NCI-H524 (cell line): ENCODE measurements at places on chromosomes 2 and 18.

GRCh38 chr2:31066551-31066950 lies 71.7 kb downstream of the GALNT14 start:
- DNase-seq, result no peak

DNA sequence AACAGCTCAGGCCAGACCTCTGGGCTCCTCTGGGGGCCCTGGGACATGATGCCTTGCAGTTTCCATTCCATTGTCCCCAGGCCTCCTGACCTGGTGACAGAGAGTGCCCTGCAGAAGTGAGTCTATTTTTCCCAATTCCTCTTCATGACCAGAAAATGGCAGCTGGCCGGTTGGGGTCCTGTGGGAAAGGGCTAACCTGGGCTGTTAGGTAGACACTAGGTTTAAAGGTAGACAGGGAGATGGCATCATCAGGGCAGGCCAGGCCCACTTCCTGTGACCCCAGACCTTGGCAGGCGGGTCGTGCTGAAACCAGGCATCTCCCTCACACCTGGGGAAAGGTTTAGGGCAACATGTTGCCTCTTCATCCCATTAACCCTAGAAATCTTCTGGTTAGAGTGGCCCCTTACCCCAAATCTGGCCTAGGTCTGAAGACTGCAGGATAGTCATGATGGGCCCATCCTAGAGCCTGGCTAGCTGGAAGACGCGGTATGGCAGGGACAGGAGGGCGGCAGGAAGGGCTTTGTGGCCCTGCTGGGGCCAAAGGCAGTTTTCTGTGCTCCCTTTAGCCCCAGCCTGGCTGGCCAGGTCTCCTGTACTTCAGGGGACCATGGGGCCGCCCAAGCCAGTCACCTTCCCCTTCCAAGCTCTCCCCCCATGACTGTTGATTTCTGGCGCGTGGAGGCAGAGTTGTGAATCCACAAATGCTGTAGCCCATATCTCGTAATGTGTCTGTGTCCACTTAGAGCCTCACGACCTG lies 10.1 kb downstream of the POMC start:
- DNase-seq, result no peak

DNA sequence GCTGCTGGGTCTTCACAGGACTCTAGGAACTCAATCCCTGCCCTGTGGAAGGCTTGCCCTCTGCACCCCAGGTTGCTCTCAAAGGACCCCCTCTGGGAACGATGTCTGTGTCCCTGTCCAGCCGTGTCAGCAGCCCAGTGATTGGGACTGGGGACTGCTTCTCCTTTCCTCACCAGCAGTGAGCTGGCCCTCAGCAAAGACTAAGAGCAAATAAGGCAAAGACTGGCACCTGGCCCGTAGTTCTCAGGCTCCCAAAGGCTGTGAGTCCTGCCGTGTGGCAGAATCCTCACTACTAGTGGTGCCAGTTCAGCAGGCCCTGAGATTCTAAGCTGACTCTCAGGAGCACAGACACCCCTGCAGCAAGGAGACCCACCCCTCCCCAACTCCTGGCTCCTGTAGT lies 47.8 kb downstream of the TMEM163 start:
- DNase-seq, result peak; percentile 35

GRCh38 chr2:117232305-117232704 lies 582.2 kb upstream of the DDX18 start:
- no peak for DNase-seq

- DNase-seq, result no peak
These were observed 66.0 kb downstream of the TCF4 start for GRCh38 chr18:55522011-55522410.

GRCh38 chr2:54995553-54995952 lies 54.7 kb downstream of the RTN4 start:
- no peak for DNase-seq

DNA sequence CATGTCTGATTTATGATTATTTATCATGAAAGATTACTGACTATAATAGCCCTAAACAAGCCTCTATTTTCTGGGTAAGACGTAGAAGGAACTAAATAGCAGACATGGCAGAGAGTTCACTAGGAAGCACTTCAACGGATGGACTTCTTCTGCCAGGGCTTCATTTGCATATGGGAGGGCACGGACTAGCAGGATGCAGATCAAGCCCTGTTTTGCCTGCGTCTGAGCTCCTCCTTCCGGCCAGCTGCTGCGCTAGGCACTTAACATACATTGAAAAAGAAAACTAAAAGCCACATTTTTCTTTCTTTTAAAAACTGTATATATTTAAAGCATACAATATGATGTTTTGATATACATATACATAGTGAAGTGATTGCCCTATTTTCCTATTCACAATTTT lies 340.0 kb upstream of the MEX3C start:
- DNase-seq, result peak; percentile 59

DNA sequence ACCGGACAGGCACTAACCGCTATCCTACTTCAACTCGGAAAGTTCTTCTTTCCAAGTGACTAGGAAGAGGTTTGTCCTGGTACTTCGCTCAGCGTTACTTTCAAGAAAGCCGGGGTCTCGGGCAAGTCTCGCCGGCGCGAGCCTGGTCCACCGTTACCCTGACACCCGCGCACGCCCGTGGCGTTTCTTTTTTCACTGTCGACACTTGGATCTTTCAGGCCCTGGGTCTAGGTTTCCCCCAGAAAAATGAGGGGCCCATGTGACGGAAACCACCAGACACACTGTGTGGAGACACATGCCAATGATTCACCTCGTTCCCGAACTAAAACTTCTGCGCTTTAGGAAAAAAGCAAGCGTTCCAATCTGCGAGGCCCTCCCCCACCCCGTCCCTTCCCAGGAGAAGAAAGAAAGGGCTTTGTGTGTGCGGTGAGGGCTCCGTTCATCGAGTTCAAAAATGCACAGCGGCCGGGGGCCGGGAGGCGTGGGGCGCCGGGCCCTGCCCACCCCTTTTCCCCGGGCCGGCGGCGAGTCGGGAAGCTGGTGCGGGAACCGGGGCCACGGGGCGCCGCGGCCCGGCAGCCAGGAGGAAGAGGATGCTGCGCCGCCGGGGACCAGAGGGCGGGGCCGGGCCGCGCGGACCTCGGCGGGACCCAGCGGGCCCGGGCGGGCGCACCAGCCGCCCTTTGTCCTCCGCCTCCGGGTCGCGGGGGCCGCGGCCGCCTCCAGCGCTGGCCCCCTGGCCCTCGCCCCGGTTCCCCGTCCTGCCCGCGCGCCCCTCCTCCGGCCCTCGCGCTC lies 2.6 kb downstream of the ZNF521 start:
- peak; percentile 6 for DNase-seq

DNA sequence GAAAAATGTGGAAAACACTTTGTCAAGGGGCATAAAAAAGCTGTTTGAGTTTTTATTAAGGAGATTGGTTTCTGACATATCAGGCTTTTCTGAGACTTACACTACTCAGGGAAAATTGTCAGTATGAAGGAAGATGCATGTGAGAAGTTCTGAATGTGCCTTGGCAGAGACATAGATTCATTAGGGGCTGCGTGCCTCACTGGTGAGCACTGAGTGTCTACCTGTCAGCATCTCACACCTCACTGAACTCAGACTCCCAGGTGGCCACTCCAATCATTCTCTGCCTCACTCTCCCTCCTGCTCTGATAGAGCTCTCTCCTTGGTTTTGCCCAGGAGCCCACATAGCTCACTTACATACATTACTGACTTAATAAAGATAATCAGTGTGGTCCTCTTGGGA lies 372.6 kb downstream of the LRRTM4 start:
- no peak for DNase-seq

DNA sequence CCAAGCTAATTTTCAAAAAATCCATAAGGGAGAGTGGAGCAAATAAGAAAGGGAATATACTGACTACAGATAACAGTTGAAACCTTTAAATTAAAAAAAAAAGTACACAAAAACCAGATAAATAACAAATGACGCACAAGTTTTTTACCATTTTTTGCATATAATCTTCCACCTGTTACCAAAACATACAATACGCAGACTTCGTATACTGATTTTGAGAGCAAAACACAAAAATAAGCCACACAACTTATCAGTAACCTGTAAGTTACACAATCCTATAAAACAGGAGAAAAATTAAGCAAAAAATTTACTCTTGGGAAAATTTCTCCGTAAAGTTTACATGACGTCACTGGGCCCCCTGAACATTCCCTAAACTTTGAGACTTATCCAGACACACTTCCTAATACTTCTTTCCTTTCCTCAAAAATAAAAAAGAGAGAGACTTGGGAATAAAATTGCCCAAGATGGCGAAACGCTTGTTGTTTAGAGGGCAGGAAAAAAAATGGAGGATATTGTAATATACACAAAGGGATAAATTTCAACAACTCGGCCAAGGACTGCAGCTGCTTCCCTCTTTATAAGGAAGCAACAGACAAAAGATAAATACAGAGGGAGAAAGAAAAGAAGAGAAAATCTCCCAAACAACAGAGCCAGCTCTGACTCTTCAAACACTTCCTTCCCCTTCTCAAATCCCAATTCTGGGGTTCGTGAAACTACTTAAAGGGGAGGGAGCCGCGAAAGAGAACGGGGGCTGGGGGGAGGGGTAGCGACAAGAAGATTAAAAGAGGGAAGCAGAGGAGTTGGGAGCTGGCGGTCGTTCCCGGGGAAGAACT lies 1.6 kb downstream of the BAZ2B start:
- peak; percentile 72 for DNase-seq

GRCh38 chr2:203730076-203730729 lies 23.8 kb downstream of the CD28 start:
- DNase-seq, result no peak

DNA sequence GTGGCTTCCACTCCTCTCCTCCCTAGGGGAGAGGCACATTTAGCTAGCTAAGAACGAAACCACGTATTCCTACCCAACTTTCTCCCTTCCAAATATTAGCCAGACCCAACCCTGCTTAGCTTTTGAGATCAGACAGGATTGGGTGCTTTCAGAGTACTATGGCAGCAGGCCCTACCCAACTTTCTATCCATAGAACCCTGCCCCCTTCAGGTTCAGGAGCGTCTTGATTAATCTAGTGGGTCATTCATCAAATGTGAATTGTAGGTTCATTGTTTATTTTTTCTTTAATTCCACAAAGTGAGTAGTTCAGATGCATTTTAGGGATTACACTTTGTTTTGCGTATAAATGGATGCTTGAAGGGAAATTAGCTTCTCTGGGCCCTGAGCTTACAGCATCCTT lies 188.3 kb downstream of the MIB1 start:
- DNase-seq, result no peak

DNA sequence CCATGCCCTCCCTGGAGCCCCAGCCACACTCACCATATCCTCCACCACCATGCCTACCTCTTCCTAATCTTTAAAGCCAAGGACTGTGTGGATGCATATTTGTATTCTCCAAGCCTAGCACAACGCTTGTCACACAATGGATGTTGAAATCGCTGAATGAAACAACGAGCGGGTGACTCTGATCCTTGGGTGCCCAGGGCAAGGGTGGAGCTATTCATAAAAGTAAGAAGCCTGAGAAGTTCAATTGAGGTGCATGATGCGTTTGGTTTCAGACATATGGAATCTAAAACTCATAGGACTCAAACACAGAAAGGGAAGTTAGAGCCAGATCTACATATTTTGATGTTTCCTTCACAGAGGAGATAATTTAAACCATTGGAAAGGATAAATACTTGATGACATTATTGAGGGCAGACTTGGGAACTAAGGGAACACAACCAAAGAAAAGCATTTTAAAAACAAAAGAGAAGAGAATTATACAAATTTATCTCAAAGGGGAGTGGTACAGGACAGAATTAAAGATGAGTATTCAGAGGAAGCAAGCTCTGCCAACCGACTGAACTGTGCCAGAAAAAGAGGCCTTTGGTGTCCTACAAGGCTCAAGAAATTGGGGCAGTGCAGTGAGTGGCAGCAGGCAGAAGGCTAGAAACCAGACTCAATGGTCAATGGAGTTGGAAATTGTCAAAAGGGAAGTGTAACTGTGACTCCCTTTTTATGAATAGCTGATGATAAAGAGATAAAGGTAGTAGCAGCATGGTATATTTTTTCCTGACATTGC lies 200.6 kb upstream of the NCKAP5 start:
- DNase-seq, result no peak

GRCh38 chr2:6538607-6539006 lies 327.1 kb downstream of the CMPK2 start:
- no peak for DNase-seq

GRCh38 chr2:214242797-214243196 lies 168.1 kb upstream of the VWC2L start:
- DNase-seq, result no peak

DNA sequence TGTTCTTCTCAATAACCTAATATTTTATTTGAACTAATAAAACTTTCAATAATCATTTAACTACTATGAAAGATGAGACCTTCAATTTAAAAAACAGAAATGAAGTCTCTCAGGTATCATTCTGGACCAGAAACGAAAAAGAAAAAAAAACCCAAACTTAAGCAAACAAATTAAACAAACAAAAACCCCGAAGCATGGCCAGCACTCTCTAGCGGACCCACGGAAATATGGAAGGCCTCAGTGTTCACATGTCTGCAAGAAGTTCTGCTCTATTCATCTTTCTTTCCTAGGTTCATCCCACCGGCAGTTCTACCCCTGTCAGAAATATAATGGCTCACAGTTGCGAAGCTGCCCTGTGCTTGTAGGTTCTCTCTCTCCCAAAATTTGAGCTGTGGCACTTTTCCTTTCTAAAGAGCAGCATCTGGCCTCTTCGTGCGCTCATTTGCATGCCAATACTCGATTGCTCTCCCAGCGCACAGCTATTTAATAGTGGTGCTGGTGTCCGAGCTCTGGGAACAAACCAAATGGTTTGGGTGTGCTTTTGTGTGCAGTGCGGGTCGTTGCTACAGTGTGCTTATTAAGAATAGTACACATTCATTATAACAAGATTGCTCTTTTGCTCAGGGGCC lies 129.0 kb upstream of the ZEB2 start:
- DNase-seq, result no peak

DNA sequence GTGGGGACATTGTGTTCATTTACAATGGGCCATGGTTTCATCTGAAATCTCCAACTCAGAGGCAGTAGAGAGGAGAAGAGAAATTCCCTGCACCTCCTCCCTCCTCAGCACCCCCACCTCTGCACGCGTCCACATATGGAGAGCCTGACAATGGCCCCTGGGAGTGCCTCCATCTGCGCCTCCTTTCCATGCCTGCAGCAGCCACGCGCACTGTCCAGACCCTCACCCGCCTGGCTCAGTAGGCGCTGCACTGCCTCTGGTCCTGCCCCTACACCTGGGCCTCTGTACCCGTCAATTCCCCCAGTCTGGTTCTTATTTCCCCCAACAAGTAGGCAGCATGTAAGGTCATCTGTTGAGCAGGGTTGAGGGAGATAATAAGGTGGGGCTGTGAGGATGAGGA lies 23.8 kb downstream of the MPHOSPH10 start:
- no peak for DNase-seq

GRCh38 chr18:41973983-41974382 lies 18.9 kb downstream of the PIK3C3 start:
- no peak for DNase-seq

- DNase-seq, result no peak
These were observed 80.6 kb upstream of the DOCK10 start for GRCh38 chr2:225122583-225123486.

- DNase-seq, result no peak
These were observed 6.2 kb downstream of the CPS1 start for GRCh38 chr2:210562502-210563080.

DNA sequence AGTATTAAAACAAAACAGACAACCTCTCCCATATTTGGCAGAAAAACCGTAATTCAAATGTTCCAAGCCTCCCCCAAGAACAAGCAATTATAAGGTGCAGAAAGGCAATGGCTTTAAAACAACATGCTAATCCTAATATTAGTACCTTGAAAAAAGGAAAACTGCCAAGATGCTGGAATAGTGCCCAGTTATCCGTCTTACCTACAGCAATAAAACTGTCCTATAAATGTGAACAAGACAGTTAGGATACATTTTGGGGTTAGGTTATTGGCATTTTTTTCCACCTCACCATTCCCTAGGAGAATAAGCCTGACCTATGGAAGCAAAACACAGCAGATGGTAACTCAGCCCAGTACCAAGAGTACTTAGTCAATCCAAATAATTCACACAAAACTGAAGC lies 83.2 kb downstream of the TCF4 start:
- no peak for DNase-seq
